ENCODE measurements at places on chromosomes 7 and 10.

- no peak for DNase-seq
Measured at GRCh38 chr7:31633894-31634494, 53.0 kb upstream of the PPP1R17 start.

- no peak for DNase-seq
Measured at GRCh38 chr10:79028056-79028430, 40.7 kb upstream of the ZMIZ1 start.

DNA sequence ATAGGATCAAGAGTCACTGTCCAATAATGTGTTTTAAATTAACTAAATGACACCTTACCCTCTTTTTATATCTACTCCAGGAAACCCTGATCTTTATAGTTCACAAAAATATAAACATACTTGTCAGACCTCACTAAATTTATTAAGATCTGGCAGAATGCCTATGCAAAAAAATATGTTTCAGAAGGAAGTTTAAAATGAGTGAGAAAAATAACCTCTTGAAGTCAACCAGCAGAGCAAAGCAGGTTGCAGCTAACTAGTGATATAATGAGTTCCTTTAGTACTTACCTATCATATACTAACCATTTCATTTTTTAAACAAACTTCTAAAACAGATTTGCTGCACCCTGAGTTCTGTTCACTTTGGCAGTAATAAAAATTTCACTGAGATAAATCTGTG lies 14.0 kb upstream of the HGF start:
- no peak for DNase-seq

DNA sequence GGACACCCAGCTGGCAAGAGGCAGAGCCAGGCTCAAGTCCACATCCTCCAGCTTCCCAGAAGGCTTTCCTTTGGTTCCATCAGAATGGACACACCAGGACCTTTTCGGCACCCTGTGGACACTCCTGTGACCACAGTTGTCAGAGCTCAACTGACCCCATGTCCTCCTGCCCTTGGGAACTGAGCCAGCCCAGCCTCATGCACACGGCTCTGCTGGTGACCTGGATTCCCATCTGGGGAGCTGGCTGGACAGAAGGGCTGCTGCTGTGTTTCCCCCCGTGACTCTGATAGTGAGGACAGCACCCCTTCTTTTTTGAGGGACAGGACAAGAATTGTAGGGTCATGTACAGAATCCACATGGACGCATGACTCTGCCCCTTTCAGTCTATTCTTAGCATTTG lies 289.2 kb downstream of the WDR37 start:
- DNase-seq = no peak

- DNase-seq = no peak
Measured at GRCh38 chr7:99355098-99355497, 19.4 kb upstream of the ARPC1B start.

GRCh38 chr7:111265394-111265793 lies 174.5 kb downstream of the LRRN3 start:
- DNase-seq = no peak

DNA sequence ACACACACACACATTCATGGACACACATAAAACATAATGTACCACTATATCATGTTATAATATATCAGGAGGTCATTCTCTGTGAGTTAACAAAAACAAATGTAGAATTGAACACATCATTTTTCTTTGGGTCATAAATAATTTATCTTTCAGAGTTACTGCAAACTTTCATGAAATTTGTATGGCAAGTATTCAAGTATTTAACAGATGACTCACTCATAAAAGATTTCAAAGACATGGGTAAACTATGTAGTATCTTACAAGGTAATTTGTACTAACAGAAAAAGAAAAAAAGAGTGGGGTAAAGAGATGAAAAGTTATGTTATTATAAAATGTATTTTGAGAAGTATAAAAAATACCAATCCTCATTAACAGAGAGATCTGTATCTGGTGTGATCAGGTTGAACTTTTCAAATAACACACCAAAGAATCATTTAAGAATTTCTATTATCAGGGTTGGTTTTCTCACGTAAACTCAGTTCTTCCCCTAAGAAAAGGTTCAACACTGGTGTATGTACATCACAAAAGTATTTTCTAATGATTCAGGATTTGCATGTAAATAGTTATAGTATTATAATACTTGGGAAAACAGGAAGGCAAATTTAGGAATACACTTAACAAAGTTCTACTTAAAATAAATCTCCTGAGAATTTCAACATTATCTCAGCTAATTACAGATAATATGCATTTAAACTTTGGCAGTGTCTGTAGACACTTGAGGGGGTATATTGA lies 933.1 kb upstream of the LRRN3 start:
- no peak for DNase-seq

- no peak for DNase-seq
Measured at GRCh38 chr10:59877191-59877671, 29.1 kb downstream of the CCDC6 start.

DNA sequence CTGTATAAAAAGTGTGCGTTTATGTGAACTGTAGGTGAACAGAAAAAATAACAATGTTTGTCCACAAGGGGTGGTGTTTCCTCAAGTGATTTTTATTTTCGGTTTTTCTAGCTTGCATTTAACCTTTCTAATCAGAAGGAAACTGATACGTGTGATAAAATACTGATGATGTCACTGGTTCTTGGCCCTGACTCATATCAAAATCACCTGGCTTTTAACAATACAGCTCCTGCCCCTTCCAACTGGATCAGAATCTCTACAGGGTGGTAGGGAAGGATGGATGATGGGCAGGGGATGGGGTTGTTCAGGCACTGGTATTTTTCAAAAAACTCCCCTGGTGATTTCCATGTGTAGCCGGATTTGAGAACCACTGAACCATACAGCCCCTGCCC lies 10.9 kb downstream of the NPFFR1 start:
- DNase-seq = no peak

GRCh38 chr7:107661081-107661864 lies 645 bp downstream of the SLC26A4 start:
- peak; percentile 12 for DNase-seq

- DNase-seq = peak; percentile 13
Measured at GRCh38 chr7:92685136-92686042, 95.2 kb upstream of the FAM133B start.

- no peak for DNase-seq
Measured at GRCh38 chr7:82442492-82443035, 1.0 kb downstream of the CACNA2D1 start.

- no peak for DNase-seq
Measured at GRCh38 chr10:97916586-97916985, 66.9 kb downstream of the GOLGA7B start.

All from activated CD4-positive, alpha-beta T cell treated with anti-CD3 and anti-CD28 coated beads for 1 hour (primary cell).